GM23248 (cell line): ENCODE measurements at places on chromosomes 1 and 21.

DNA sequence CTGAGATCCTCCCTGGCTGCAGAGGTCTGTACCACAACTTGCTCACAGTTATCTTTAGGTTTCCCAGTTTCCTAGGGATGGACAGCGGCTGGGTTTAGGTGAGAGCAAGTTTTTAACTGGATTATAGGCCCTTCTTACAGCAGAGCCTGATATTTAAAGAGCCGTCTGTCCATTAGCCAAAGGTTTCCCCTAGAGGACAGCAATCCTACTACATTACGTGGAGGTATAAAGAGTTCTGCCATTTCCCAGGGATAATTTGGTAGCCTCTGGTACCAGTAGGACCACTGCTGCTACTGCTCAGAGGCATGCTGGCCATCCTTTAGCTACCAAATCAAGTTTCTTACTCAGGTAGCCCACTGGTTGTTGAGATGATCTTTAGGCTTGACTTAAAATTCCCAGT lies 21.9 kb upstream of the FCGR2A start:
- no peak for DNase-seq

GRCh38 chr1:21743476-21743875 lies 39.5 kb downstream of the USP48 start:
- no peak for DNase-seq

DNA sequence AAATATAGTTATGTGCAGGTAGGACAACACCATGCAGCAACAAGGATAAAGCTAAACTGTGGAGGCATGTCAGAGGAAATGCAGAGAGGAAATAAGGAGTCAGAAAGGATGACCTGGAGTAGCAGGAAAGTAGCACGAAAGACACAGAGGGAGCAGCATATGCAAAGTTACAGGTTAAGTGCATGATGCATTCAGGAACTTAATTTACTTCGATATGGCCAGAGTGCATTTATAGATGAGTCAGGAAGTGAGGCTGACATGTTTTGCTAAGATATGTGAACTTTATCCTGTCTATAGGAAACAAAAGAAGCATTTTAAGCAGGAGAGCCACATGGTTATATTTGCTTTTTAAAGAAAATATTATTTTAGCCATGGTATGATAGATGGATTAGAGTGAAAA lies 15.4 kb upstream of the MUTYH start:
- no peak for DNase-seq

- peak; percentile 49 for DNase-seq
Measured at GRCh38 chr1:117290890-117291289, 76.4 kb upstream of the MAN1A2 start.

DNA sequence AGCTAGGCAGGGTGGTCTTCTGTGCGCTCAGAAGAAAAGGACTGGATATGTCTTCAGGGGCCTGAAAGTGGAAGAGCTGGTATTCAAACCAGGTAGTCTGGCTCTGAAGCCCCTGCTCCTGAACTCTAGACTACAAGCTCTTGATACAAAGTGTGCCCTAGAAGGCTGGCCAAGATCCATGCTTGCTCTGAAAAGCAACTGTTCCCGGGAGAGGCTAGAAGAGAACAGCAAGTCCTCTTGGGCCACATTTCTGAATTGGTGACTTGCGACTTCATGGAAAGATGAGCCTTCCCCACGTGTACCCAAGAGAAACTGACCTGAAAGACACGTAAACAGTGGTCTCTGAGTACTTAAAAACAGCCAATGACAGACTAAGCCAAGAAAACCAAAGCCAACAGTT lies 123.3 kb upstream of the GRIK3 start:
- DNase-seq = no peak

DNA sequence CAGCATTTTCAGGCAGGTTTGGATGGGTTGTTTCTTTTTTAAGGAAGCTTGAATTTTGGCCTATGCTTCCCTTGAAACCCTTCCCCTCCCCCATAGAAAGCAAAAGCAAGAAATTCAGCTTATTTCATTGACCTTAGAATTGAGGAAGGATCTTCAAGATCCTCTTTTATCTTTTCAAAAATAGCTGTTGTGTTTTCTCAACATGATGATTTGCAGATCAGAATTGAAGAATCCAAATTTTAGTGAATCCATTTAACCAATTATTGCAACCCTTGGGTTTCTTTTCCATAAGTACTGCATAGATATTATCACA lies 73.7 kb downstream of the LRRC8C start:
- DNase-seq = no peak

GRCh38 chr21:33801424-33802405 lies 113.9 kb downstream of the ATP5PO start:
- peak; percentile 84 for DNase-seq

- peak; percentile 4 for DNase-seq
Measured at GRCh38 chr1:167496797-167497619, 21.3 kb downstream of the CD247 start.

DNA sequence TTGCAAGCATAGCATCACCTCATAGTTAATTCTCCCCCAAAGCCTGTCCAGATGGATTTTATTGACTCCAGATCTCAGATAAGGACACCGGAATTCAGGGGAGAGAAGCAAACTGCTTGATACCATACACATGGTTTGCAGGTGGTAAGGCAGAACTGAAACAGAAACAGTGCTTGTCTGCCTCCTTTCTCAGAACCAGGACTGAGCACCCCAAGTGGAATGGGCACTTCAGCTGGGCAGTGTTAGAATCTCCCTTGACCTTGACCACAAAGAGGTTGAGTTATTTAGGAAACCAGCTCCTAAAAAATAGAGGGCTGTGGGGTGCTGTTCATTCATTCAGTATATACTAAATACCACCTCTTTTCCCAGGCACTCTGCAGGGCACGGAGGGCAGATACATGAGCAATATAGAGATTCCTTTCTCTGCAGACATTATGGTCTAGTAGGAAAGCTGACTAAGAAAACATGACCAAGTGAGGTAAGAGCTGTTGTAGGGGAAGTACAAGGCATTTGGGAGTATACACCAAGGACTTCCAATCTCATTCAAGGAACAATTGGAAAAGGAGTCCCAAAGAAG lies 185.2 kb downstream of the C1orf94 start:
- no peak for DNase-seq

DNA sequence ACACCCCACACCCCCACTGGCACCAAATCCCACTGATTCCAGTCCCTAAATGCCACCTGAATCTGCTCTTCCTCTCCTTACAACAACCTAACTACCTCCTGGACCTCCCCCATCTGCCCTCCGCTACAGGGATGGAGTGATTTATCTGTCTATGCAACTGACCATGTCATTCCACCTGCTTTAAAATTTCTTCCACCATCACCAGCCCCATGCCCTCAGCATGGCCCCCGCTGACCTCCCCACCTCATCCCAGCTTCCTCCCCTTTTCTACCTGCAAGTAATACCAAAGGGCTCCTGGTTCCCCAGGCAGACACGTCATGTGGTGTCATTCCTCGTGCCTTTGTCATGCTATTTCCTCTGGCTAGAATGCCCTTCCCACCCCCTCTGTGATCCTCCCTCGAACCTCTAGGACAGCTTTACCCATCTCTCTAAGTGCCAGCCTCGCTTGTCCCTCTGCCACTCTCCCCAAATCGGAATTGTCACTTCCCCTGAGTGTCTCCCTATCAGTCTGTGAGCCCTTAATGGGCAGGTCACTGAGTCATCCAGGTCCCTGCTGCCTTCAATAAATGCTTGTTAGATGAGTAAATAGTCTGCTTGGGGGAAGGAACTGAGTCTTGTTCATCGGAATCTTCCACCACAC lies 3.7 kb downstream of the GJB4 start:
- DNase-seq = peak; percentile 71

GRCh38 chr1:232009741-232010140 lies 383.2 kb downstream of the DISC1 start:
- DNase-seq = no peak

GRCh38 chr1:33624991-33625870 lies 152.8 kb downstream of the ZSCAN20 start:
- no peak for DNase-seq

DNA sequence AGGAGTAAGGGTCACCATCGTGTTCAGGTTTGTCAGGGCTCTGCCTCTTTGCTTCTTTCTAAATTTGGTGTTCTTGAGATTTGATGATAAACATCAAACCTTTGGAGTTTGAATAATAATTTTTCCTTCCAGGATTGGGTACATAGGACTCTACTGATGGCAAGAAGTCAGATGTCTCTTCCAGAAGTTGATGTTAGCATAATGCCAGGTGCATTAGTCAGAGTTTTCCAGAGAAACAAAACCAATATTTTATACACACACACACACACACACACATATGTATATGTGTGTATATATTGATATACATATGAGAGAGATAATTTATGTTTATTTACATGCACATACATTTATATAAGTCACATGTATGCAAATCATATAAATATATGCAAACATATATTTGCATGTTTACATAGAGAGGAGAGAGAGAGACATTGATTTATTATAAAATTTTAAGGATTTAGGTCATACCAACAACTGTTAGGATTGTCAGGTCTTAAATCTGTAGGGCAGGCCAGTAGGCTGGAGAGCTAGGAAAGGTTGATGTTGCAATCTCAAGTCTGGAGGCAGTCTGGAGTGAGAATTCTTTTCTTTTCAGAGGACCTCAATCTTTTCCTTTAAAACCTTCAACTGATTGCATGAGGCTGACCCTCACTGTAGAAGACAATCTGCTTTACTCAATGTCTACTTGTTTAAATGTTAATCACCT lies 199.2 kb downstream of the HLX start:
- peak; percentile 39 for DNase-seq

- peak; percentile 69 for DNase-seq
Measured at GRCh38 chr1:64471218-64472039, 1.5 kb downstream of the CACHD1 start.

GRCh38 chr1:55331351-55331750 lies 116.2 kb upstream of the USP24 start:
- no peak for DNase-seq

DNA sequence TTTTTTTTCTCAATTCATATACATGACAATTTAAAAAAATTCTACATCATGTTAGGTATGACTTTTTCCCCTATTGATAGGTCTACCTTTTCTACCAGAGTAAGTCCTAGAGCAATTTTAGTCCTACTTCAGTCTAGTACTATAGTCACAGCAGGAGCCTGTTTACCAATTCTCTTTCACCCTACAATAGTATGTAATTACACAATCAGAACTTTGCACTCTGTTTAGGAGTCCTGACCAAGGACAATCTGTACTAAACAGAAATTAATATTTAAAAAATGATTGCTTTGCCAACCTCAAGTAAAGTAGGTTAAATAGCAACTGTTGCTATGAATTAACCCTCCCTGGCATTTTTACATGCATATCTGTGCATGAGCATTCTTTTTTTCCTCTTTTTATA lies 810 bp upstream of the CYP4A11 start:
- no peak for DNase-seq

DNA sequence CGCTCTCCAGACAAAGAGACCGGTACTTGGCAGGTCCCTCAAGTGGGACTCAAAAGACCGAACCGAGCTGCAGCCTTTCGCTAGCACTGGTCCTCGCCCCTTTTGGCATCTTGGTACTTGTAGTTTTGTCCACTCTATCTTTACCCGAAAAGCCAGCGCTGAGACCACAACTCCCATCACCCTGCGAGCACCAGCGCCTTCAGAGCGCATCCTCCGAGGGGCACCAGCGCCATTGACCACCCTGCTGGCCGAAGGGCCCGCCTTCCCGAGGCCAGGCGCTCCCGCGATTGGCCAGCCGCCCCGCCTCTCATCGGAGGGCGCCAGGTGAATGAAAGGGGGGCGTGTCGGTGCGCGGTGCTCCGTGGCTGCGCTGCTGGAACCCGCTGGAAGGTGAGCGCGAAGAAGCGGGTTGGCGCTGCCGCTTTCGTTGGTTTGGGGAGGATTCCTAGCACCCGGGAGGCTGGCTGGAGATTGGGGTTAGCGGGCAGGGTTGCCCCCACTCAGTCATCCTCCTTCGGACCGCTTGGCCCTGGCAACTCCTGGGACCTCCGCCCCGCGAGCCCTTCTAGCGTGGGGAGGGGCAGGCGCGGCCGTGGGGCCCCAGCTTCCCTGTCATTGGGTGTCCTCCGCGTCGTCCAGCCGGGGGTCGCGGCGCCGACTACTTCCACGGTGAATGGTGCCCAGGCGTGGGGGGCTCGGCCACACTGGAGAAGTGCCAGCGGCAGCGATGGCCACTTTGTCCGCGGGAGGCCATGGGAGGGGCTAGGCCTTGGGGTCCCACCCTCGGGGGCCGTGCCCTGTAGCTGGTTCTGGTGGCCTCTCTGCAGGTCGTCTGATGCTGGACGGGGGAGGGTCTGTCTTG lies at the start of gene ZBTB8B:
TSS of gene ZBTB8B (plus strand) at position 357 of the 862 bp plus-strand sequence. CDS start 5,553 bp downstream, outside the sequence.
- no peak for DNase-seq

- no peak for DNase-seq
Measured at GRCh38 chr1:145695821-145696629, 11.1 kb downstream of the PDZK1 start.

- DNase-seq = no peak
Measured at GRCh38 chr1:88646476-88647248, 37.4 kb upstream of the PKN2 start.

- DNase-seq = no peak
Measured at GRCh38 chr1:37040261-37040660, 5.9 kb upstream of the GRIK3 start.

GRCh38 chr1:54001591-54001990 lies 16.4 kb downstream of the LDLRAD1 start:
- DNase-seq = no peak

- no peak for DNase-seq
Measured at GRCh38 chr1:121417325-121417923, 232.6 kb downstream of the SRGAP2C start.

DNA sequence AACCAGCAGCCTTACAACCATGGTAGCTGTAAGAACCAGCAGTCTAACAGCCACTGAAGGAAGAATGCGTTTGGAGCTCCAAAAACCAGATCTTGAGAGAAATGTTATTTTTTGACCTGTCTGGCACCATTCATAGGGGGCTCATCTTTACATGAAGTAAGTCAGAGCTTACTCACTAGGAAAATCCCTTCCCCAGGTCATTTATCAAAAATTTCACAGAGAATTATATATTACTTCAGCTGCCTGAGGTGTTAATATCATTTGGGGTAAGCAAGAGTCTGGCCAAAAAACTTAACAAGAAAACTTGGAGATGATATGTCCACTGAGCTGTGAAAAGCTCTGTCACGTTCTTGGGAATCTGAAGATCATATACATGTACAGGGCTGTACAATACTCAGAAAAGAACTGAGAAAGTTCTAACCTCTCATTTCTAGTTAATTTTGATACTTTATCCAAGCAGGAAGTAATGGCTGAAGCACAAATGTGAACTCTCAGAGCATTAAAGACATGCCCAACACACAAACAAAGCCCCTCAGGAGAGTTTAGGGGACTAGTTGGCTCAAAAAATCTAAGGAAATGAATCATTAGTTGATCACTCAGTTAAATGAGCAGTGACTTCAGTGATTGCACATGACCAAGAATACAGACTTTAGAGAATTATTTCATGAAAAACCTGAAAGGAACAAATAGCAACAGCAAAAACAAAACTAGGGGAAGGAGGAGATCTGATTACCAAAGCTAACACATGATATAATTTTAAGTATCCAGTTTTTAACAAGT lies 681.1 kb downstream of the LTN1 start:
- DNase-seq = peak; percentile 14

DNA sequence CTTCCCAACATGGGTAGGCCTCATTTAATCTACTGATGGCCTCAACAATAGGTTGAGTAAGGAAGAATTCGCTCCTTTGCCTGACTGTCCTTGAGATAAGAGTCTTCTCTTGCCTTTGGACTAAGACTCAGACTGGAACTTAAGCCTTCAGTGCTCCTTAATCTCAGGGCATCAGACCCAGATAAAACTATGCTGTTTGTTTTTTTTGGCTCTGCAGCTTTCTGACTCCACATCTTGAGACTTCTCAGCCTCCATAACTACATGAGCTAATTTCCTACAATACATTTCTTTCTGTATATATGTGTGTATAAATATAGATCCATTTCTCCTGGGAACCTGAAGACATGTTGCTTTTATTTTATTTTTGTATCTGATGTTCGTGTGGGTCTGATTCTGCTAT lies 1470.7 kb upstream of the PRMT6 start:
- DNase-seq = peak; percentile 3
